NCI-H2081 (cell line): ENCODE measurements at places on chromosomes 5 and 9.

DNA sequence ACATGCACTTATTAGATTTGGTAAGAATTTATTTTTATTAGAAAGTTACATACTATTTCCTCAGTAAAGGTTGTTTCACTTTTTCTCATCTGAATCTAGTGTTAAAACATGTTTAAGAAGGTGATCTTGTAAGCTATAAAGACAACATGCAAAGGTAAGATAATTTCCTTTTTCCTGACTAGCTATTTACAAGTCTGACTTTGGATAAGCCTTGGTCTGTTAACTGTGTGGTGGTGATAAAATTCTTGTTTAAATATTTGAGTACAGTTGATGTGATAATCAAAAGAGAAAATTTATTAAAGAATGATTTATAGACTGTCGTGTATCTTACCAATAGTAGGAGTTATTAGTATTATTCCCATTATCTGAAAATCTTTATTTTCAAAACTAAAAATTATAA, 36.9 kb upstream of the GPR21 start:
- no peak for DNase-seq

- no peak for DNase-seq
These were observed 111.3 kb upstream of the SAP30L start for GRCh38 chr5:154334406-154335064.

DNA sequence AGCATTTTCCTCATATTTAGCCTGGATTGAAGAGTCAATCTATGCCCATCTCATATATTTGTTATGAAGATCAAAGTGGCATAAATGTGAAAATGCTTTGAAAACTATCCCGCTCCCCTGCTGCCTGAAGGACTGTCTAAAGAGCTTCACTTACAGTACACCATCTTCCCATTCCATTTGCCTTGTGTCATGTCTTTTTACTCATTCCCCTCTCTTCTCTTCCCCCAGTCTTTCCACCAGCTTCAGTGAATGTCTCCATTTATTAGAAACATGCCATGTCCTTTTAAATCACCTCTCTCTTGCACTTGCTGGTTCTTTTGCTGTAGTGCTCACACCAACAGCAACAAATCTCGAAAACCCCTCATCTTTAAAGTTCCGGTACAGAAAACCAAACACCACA, 192.7 kb upstream of the SGCD start:
- DNase-seq, result no peak

DNA sequence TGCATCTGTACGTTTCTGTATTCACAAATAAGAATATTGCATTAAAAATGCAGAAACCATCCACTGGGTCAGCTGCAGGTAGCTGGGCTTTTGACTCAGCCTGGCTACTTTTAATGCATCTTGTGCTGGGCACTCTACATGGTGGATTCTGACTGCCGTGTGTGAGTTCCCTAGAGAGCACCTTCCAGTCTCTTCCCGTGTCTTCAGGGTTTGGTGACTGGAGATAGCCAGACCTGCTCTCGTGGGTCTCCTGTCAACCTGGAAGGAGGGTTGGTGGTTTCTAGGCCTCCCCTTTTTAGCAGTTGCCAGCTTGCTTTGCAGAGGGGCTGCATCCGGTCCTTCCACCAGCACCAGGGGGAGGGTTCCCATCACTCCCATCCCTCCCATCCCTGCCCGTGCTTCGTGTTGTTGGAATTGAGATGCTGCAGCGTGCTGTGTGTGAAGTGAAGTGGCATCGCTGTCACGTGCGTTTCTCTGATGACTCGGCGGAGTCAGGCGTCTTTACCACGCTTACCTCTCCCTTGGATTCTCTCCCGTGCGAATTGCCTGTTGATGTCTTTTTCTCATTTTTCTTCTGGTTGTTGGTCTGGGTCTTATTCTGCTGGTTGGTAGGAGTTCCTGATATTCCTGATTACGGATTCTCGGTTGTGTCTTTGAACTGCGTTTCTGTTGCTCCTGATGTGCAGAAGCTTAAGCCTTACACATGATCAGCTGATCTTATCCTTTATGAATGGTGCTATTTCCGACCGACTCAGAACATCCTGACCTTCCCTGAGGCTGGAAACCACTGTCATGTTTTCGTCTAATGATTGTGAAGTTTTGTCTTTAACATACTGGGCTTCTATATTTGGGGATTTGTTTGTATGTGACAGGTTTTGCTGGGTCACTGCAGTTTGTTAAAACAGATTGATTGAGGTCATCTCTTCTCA, 16.9 kb downstream of the FBXW5 start:
- no peak for DNase-seq

GRCh38 chr9:76677481-76678055, 86.7 kb upstream of the PCA3 start:
- DNase-seq, result peak; percentile 21

- DNase-seq, result no peak
These were observed 162.9 kb downstream of the FAM170A start for GRCh38 chr5:119792161-119792799.
